ENCODE measurements at places on chromosomes 1 and 21.

DNA sequence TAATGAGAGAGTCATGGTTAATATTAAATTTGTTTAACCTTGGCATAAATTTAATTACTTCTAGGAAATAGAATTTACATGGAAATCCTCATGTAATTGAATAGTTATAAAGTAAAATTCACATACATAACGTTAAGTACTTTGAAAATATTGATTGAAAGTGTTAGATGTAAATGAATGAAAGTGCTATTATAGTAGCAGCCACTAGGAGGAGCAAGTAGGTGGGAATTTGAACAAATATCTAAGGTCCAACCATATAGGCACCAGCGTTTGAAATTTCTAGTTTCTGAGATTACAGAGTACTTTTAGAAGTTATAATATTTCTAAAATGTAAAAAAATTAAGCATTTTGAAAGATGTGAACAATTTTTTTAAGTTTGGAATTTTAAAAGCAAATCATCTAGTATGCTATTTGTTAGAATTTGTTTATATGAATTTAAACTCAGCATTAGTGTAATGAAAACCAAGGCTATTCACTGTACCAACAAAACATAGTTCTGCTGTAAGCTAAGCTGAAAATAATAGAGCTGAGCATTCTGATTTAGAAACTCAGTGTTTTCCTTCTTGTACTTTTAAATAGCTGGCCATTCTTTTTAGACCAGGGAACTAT is 3.3 kb downstream of the B3GALT2 start:
- DNase-seq: peak; percentile 58

GRCh38 chr1:51946300-51946699 is 44.2 kb downstream of the RAB3B start:
- DNase-seq: peak; percentile 63

DNA sequence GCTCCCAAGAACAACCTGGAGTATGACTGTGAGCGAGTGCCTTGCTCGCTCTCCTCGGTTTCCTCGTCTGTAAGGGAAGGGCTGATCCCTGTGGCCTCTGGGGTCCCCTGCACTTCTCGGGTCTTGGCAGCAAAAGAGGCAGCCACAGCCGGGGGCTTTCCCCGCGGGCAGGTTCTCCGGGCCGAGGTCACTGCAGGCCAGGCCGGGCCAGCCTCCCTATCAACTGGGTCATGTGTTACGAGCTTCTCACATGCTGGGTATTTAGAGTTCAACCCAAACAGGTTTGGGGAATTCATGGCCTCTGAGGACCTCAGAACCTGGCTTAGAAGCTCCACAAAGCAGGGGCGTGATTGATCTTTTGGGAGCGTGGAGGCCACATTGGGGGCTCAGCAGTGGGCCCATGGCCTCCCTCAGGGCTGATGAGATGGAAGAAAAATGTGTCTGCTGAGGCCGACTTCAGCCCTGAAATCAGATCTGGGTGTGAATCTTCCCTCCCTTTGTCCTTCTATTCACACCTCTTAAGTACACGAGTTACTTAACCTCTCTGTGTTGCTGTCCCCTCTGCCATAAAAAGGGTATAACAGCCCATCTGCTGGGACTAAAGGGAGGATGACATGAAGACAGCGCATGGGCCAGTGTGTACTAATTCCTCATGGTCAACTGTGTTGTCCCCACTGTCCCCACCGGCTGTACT is 103.7 kb downstream of the PRDM2 start:
- no peak for DNase-seq

GRCh38 chr1:54813485-54814125 is 12.5 kb upstream of the TTC22 start:
- DNase-seq: no peak

DNA sequence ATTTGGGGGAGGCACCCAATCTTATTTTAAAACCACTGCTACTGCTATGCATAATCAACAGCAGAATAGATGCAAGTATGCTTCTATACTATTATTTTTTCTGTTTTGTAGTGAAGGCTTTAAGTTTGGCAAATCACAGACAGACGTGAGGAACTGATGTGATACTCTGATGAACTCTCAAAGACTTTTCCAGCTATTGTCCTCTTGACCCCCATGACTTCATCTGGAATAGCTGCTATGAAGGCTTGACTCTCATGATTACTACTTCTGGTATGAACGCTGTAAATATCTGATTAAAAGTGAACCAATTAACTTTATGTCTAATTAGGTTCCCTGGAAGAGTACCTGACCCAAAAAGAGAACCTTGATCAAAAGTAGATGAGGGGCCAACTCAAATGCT is 49.1 kb downstream of the EYA3 start:
- no peak for DNase-seq

- DNase-seq: peak; percentile 41
Observed at GRCh38 chr1:94871031-94871430, 50.9 kb downstream of the SLC44A3 start.

DNA sequence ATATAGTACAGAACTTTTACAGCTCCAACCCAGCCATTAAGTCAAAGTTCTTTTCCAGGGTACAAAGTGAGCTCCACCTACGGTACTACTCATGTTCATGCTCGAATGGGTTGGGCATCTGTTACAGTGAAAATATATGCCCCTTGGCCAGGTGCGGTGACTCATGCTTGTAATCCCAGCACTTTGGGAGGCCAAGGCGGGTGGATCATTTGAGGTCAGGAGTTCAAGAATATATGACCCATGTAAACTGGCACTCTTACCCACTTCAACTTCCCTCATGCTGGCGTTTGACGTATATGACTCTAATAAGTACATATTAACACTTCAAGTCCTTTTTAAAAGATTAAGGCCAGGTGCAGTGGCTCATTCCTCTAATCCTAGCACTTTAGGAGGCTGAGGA is 71.3 kb upstream of the PKN2 start:
- DNase-seq: no peak

DNA sequence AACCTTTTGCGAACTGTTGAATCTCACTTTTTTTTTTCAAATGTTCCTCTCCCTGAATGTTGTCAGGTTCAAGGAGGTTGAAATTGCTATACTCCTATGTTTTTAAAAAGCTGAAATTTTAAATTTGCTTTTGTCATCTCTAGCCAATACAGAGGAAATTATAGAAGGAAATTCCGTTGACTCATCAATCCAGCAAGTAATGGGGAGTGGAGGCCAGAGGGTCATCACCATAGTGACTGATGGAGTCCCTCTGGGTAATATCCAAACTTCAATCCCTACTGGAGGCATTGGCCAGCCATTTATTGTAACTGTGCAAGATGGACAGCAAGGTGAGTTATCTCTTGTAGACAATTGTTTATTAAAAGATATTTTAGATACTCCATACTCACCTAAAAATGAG is 36.3 kb downstream of the GABPB2 start:
- peak; percentile 28 for DNase-seq

DNA sequence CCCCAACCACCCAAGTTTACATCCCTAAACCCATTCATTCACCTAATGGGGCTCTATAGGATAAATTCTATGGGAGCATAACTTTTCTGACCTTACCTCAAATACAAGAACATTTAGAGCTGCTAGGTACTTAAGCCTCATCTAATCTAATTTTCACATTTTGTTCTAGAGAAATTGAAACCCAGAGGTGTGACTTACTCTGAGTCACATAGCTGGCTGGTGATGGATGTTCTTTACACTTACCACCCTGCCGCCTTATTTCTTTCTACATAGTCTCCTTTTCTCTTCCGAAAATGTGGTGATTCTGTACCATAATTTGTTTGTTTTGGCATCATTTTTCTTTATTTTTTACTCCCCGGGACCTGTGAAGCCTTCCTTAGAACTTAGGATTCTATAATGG is 20.3 kb downstream of the TIPRL start:
- no peak for DNase-seq

GRCh38 chr1:201791051-201791778 is 37.7 kb upstream of the IPO9 start:
- no peak for DNase-seq

- DNase-seq: no peak
Observed at GRCh38 chr1:10637400-10637799, 159.0 kb downstream of the CASZ1 start.

GRCh38 chr1:86841116-86841515 is 72.8 kb downstream of the SELENOF start:
- DNase-seq: no peak

DNA sequence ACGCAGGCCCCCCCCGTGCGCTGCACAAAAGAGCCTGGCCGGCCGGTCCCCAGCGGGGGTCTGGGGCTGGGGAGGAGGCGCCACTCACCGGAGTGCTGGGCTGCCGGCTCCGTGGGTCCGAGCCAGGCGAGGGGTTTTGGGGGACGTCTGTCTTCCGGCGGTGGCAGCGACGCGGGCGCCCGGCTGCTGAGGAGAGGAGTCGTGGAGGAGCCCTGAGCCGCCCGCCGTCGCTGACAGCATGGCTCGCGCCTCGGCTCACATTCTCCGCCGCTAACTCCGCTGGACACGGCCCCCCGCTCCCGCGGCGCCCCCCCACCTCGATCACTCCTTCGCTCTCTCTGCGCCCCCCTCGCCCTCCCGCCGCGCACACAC is 649 bp downstream of the AHDC1 start:
- no peak for DNase-seq

- DNase-seq: no peak
Observed at GRCh38 chr1:20540281-20540680, 12.1 kb upstream of the FAM43B start.

Measured in fibroblast of skin of back (primary cell).